Naive thymus-derived CD4-positive, alpha-beta T cell (primary cell): ENCODE measurements at places on chromosomes 12 and 14. TPM values are rescaled to one million over a fixed set of nuclear protein-coding genes. Genes with fewer than 3 reads are reported as not detected.

ACSM4 gene
- not detected in 2 replicates for total RNA-seq

DNA sequence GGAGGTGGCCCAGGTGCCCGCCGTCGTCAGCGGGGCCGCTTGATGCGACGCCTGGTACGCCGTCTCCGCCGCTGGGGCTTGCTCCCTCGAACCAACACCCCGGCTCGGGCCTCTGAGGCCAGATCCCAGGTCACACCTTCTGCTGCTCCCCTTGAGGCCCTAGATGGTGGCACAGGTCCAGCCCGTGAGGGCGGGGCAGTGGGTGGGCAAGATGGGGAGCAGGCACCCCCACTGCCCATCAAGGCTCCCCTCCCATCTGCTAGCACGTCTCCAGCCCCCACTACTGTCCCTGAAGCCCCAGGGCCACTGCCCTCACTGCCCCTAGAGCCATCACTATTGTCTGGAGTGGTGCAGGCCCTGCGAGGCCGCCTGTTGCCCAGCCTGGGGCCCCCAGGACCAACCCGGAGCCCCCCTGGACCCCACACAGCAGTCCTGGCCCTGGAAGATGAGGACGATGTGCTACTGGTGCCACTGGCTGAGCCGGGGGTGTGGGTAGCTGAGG, 5.5 kb downstream of the LRP10 start:
- DNase-seq, result no peak

- DNase-seq, result no peak
Observed at GRCh38 chr12:119157978-119158377, 20.8 kb upstream of the HSPB8 start.

DNA sequence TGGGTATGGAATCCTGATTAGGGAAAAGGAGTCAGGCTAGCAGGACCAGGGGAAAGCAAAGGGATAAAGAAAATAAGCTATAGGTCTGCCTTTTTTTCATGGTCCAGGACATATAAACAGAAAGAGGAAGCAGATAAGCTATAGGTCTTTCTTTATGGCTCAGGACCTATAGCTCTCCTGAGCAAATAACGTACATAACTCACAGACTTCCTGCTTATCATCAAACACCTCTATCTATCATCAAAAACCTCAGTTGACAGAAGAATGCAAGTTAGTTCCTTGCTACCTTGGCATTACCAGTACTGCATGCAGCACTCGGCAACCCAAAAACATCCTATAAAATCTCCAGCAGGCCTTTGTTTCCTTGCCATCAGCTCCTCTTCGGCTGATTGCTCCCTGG, 238.7 kb upstream of the OR4E1 start:
- no peak for DNase-seq

DLST gene
- 132 TPM for total RNA-seq
